ENCODE measurements at places on chromosomes 2 and 18.

- DNase-seq, result no peak
Measured at GRCh38 chr18:55233857-55234256, 274.6 kb upstream of the CCDC68 start.

- no peak for DNase-seq
Measured at GRCh38 chr18:40387130-40387787, 1567.8 kb upstream of the PIK3C3 start.

DNA sequence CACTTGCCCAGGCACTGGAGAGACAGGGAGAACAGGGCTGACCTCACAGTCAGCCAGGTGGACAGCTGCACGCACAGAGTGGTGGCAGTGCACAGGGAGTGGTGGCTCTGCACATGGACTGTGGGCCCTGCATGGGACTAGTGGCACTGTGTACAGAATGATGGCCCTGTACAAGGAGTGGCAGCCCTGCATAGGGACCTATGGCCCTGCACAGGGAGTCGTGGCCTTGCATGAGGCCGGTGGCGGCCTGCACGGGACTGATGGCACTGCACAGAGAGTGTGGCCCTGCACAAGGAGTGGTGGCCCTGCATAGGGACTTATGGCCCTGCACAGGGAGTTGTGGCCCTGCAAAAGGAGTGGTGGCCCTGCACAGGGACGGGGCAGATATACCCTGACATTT, 19.1 kb upstream of the STEAP3 start:
- no peak for DNase-seq

DNA sequence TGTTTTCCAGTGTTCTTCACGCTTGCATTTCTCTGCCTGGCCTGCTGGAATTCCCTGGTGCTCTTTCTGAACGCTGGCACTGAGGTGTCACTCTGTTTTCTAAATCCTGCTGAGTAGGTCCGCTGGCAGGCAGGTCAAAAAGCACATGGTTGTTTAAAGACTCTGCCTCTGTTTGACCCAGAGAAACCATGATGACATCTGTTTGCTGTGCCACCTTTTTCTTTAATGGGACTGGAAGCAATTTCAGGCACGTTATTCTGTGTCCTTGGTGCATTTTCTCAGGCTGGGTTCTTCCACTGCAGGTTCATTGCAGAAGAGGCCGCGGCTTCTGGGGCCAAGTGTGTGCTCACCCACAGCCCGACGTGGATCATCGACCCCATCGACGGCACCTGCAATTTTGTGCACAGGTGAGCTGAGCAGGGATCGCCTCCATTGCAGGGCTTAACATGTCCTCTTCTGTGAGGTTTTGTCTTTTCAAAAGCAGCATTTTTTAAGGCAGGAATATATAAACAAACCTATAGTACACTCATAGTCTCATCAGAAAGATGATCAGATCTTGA, 28.4 kb downstream of the IMPA2 start:
- DNase-seq, result no peak

DNA sequence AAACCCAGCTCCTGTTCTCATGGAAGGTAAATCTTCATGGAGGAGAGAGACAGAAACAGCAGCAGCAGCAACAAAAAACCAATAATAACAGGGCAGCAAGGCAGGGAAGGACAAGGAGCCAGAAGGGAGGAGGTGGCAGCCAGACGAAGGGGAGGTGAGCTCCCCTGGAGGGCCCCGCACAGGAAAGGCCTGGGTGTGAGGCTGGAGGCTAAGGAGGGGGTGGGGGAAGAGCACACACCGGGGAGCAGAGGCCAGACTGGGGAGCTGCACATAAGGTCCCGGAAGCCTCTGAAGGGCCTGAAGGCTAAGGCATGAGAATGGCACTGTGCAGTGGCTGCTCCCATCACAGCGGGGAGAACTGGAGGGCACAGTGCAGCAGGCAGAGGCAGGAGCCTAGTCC, 94.8 kb upstream of the SMAD7 start:
- DNase-seq, result no peak

DNA sequence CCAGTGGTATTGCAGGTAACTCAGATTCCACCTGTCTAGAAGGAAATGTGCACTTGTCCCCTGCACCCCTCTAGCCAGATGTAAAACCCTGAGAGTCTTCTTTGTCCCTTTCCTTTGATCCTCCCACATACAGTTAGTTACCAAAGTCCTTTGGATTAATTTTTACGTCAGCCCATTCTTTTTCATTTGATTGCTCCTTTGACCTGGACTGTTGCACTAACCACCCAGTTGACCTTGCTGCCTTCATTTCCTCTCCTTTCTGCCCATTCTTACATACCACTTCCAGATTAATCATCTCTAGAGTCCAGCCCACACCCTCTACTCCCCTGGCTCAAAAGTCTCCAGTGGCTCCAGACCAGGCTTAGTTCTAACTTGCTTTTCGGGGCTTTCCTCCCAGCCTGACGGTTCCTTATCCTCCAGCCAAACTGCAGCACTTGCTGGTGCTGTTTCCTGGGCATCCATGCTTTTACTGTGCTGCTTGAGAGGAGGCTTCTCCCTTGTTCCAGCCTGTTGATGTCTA, 99.3 kb downstream of the SPTBN1 start:
- DNase-seq, result no peak

DNA sequence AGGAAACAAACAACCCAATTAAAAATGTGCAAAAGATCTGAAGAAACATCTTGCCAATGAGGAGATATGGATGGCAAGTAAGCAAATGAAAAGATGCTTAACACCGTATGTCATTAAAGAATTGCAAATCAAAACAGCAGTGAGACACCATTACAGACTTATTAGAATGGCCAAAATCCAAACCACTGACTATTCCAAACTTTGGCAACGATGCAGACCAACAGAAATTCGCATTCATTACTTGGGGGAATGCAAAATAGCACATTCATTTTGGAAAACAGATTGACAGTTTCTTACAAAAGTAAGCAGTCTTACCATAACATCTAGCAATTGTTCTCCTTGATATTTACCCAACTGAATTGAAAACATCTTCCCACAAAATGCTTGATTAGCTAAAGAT, 1118.7 kb downstream of the SUCLG1 start:
- DNase-seq, result no peak

- no peak for DNase-seq
Measured at GRCh38 chr2:179536185-179536584, 271.6 kb upstream of the SESTD1 start.

DNA sequence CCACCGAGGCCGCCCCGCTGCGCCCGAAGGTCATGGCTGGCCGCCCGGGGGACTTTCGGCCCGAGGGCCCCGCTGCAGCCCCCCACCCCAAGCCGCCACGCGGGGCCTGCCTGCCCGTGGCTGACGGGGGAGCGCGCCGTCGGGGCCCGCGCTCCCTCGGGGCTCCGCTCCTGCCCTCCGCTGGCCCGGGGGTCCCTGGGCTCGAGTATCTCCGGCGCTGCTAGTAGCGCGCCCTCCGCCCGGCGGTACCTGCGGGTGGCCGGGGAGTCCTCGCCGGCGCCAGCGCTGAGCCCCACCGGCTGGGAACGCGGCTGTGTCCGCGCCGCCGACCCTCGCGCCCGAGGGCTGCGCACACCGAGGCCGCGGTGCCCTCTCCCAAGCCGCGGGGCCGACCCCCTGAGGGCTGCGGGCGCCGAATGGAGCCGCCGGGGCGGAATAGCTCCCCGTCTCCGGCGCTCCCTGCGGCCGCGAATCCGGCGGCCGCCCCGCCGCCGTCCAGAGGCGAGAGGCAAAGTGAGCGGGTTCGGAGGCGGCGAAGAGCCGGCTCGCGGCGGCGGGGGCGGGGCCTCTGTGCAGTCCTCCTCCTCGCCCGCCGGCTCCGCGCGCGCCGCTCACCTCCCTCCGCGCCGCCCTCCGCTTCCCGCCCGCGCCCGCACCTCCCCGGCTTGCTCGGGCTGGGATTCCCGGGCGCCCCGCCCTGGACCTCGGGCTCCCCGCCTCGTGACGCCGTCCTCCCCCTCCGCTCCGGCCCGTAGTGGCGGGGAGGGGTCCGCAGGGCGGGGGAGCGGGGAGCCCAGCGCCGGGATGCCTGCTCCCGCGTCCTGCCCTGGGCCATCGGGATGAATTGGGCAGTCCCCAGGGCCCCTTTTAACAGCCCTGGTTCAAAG, at the start of gene KCNG3:
Gene KCNG3 (minus strand): TSS at position 515 of the 887 bp plus-strand sequence. CDS start 481 bp downstream, at position 34.
- peak; percentile 63 for DNase-seq

GRCh38 chr2:181105562-181105961, 125.2 kb downstream of the UBE2E3 start:
- DNase-seq, result no peak

DNA sequence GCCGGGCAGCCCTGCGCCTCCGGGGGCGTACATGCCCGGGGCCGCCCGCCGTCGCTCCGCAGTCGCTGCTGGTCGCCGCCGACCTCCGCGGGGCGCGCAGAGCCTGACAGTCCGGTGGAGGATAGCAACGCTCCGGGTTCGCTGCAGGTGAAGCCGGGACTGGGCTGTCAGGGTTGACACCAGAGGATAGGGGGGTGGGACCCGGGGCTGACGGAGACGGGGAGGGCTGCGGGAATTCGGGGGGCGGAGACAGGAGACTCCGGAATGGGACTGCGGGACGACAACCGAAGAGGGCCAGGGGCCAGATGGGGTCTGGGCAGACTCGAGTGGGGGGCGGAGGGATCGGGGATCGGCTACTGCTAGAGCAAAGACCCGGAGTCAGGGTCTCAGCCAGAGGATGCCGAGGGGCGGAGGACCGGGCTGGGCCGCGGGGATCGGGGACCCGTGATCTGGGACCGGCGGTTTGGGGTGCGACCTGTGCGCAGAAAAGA, 403 bp downstream of the TMEM127 start:
- peak; percentile 41 for DNase-seq

DNA sequence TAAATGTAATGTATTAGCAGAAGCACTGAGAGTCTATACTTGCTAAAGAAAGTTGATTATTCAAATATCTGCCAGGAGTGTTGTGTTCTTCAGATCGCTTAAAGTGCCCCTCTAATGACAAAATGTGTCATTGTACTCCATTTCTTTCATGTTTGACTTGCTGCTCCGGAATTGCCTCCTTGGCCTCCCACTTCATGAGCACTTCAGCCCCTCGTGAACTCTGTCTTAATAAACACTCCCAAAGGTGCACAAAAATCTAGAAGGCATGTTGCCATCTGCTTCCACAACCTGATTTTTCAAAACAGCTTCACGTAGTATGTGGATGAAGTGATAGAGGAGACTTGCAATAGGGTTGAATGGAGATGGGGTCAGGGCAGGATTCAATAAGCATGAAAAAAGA, 396.1 kb downstream of the TDRD15 start:
- no peak for DNase-seq

- DNase-seq, result peak; percentile 97
Measured at GRCh38 chr2:47076586-47077441, 78.3 kb downstream of the STPG4 start.

DNA sequence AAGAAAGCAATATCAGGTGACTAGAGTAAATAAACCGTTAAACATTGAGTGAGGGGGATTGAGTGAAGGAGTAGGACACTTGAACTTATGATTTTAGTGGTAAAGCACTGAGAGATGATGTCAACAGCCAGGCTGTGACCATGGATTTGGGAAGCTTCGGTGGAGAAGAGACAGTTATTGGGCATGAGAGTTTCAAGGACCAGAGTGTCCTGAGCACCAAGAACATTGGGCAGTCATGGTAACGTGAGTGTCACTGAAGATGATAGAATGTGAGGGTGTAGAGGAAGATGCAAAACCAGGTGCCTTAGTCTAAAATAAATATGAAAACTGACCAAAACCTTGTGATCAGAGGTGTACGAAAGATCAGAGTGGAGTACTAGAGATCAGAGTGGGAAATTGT, 248.1 kb downstream of the ASXL3 start:
- no peak for DNase-seq

GRCh38 chr2:19774805-19775176, 127.0 kb downstream of the TTC32 start:
- DNase-seq, result no peak

DNA sequence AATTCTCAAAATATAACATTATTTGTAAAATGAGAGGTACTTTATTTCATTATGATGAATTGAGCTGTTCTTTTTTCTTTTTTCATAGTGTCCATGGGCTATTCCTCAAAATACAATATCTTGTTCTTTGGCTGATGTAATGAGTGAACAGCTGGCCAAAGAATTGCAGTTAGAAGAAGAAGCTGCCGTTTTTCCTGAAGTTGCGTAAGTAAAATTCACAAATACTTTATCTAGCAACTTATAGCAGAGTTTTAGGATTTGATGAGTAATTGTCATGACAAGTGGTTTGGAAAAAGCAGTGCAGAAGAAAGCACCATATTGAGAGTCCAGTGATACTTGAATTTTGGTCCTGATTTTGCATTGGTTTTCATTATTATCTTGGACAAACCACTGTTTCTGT, 9.8 kb downstream of the RIOK3 start:
- no peak for DNase-seq
